Stimulated activated CD8-positive, alpha-beta memory T cell treated with anti-CD3 and anti-CD28 coated beads, Interleukin-4, amount 100 ng/mL, for 24 hours (primary cell): ENCODE measurements at places on chromosomes 6 and 20.

DNA sequence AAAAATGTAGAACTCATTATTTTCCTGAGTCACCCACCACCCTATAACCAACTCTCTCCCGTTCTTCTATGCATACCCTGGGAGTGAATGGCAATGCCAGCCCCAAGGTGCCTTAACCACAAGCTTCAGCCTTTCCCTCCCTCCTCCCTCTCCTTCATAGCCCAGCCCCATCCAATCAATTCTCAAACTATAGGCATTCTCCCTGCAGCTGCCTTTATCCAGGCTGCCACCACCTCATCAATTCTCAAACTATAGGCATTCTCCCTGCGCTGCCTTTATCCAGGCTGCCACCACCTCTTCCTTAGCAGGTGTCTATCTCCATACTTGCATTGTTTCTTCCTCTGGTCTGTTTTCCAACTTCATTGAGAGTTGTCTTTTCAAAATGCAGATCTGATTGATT lies 77.1 kb downstream of the PLEKHG1 start:
- DNase-seq = no peak

DNA sequence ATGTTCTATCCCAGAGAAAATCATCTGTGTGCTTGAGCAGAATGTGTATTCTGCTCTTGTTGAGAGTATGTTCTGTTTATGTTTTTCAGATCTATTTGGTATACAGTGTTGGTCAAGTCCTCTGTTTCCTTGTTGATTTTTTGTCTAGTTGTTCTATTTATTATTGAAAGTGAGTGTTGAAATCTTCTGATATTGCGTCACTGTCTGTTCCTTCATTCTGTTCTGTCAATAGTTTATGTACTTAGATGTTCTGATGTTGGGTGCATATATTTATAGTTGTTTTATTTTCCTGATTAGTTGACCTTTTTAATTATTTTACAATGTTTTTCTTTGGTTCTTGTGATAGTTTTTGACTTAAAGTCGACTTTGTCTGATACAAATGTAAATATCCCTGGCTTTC lies 458.7 kb upstream of the HSF2 start:
- DNase-seq = no peak

- DNase-seq = no peak
Observed at GRCh38 chr6:80029470-80029869, 25.0 kb downstream of the TTK start.

DNA sequence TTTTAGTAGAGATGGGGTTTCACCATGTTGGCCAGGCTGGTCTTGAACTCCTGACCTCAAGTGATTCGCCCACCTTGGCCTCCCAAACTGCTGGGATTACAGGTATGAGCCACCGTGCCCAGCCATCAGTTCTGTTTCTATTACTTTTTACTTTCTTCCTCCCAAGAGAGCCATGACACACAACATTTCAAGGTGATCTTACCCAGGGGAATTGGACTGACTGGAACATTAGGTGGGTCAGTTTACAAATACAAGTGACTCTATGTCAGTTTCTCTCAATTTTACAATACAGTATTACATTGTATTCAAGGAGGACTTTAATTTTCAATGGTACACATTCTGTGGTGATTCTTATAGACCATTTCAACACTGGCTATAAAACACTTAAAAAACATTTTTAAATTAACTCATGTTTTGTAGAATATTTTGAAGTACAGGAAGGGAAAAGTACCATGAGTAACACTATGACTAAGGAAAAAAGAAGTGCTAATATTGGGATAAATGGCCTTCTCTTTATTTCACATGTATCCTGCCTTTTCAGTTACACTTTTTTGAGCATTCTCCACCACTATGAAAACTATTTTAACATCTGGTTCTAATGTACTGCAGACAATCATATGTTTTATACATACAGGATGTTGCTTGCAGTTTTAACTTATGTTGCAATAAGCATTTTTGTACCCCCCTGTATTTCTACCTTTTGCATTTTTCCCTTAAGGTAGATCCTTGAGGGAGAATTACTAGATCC lies 8.4 kb downstream of the TPBG start:
- DNase-seq = no peak

DNA sequence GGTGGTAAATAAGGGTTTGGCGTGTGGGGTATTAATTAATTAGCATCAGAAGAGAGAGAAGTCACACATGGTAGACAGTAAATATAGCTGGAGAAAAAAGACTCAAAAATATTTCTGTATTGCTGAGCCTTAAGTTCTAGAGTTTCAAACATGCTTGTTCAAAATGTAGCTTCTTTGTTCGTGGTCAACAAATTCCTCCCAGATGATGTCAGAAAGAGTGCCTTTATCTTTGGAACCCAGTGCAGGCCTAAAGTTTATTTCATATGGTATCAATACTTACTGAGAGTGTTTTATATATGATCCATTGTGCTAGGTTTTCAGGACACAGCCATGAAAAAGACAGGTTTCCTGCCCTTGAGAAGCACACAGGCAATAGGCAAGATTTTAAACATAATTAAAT lies 18.3 kb downstream of the MARCKS start:
- no peak for DNase-seq

DNA sequence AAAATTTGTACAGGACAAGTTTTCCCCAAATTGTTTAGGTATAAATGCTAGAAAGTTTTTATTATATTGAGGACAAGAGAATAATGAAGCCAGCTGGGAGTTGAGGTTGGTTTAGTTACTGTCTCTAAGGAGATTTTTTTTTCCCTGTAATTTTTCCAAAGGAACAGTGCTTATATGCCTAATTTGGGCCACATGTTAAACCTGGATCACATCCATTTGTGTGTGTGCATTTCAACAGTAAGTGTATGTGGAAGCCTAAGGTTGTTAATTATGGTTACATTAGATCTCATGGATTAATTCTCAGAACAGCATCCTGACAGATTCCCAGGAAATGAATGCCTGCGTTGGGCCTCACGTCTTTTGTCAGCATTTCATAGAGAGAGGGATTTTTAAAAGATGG lies 4.5 kb downstream of the IGF2R start:
- no peak for DNase-seq

- DNase-seq = no peak
Observed at GRCh38 chr6:8229915-8230756, 127.8 kb upstream of the EEF1E1 start.

DNA sequence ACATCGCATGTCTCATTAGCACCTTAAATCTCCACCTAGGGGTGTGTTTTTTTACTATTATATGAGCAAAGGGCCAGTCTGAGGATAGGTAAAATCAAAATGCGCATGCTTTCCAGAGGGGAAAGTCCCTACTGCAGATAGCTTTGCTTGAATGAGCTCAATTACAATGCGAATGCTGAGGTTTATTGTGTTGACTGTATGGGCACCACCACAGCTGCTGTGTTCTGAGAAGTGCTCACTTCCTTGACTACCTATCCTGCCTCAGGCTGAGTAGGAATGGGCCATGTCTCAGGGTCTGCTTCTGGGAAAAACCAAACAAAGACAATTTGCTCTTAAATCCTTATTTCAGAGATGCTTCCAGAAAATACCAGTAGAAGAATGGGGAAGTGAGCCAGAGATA lies 36.6 kb downstream of the MOCS1 start:
- DNase-seq = no peak

- no peak for DNase-seq
Observed at GRCh38 chr20:47764154-47764733, 21.0 kb downstream of the SULF2 start.

GRCh38 chr6:26520237-26520849 lies 17.8 kb upstream of the HMGN4 start:
- no peak for DNase-seq

- no peak for DNase-seq
Observed at GRCh38 chr20:42461291-42461690, 728.4 kb downstream of the PTPRT start.

DNA sequence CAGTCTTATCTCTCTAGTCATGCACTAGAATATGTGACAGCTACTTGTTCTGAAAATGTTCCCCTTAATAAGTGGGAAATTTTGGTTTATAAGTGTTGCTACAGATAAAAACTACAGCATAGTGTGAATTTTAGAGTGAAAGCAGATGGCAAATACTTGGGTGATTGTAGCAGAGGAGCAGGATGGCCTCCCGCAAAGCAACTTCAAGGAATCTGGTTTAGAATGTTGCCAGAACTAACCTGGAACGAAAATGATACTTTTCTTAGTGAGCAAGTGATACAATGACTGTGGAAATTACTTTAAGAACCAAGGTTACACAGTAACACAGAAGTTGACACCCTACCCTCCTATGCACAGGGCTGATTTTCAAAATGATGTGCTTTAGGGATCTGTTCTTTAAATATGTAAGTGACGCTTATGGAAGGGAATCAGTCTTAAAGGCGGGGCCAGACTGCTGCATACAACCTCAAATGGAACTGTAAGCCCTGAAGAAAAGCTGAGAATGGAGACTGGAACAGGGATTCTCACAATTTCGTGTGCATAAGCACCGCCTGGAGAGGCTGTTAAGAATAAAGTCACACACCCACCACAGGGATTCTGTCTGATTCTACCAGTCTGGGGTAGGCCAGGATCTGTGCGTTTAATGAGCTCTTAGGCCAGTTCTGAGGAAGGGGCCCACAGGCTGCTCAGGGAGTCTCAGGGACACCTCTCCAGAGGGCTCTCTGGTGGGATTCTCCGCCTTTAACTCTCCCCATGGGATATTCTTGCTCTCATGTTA lies 97.9 kb downstream of the FYN start:
- no peak for DNase-seq

- no peak for DNase-seq
Observed at GRCh38 chr6:50289366-50289765, 239.6 kb upstream of the DEFB112 start.

- no peak for DNase-seq
Observed at GRCh38 chr6:56372406-56372995, 125.1 kb upstream of the COL21A1 start.

GRCh38 chr6:168061269-168062210 lies 17.5 kb downstream of the FRMD1 start:
- DNase-seq = no peak

DNA sequence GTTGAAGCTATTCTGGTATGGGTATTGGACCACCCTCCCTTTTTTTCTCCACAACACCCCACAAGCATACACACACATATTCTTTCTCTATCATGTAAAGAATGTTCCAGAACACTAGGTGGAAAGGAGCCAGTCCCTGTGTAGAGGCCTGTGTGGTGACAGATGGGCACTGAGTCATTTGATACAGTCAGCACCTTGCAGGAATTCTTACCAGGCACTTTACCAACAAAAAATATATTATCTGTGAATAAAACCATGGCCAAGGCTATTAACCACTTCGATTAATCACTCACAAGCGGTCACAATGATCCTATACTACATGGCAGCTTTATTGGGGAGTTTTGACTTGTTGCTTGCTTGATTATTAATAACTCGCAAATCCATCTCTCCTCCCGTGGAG lies 149.5 kb downstream of the BFSP1 start:
- DNase-seq = no peak
